ENCODE measurements at places on chromosomes 2 and 18.

DNA sequence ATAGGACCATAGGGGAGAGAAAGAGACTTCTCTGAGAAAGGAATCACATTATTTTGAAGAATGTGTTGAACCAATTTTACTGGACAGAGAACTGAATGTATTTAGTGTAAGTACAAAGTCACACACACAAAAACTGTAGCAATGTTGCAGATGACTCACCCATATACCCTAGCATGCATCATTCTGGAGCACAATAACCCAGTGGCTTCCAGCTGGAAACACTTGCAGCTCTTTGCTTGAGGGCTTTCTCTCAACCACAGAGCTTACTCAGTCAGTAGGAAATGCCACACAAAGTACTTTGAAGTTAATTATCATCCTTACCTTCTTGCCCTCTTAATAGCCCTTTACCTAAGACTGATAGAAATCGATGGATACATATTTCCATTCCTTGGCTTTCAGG, 760.0 kb upstream of the FSHR start:
- no peak for DNase-seq

DNA sequence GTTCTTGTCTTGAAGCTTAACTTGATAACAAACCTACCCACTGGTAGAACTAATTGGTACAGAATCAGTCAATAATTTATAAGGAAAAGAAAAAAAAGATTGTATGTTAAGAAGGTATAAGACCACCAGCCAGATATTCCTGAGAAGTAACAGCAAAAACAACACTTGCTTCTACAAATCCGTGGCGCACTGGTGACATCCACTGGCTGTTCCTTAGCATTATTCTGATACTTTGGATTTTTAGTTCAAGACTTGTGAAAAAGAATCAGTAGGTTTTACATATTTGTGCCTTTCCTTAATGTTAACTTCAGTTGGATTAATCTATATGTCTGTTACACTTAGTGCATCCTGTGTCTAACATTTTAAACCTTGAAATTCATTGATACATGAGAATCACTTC, 141.8 kb downstream of the GRB14 start:
- peak; percentile 26 for DNase-seq

GRCh38 chr2:188122985-188123384, 168.7 kb upstream of the GULP1 start:
- DNase-seq, result no peak

- DNase-seq, result no peak
Measured at GRCh38 chr2:237503201-237503600, 16.1 kb downstream of the MLPH start.

DNA sequence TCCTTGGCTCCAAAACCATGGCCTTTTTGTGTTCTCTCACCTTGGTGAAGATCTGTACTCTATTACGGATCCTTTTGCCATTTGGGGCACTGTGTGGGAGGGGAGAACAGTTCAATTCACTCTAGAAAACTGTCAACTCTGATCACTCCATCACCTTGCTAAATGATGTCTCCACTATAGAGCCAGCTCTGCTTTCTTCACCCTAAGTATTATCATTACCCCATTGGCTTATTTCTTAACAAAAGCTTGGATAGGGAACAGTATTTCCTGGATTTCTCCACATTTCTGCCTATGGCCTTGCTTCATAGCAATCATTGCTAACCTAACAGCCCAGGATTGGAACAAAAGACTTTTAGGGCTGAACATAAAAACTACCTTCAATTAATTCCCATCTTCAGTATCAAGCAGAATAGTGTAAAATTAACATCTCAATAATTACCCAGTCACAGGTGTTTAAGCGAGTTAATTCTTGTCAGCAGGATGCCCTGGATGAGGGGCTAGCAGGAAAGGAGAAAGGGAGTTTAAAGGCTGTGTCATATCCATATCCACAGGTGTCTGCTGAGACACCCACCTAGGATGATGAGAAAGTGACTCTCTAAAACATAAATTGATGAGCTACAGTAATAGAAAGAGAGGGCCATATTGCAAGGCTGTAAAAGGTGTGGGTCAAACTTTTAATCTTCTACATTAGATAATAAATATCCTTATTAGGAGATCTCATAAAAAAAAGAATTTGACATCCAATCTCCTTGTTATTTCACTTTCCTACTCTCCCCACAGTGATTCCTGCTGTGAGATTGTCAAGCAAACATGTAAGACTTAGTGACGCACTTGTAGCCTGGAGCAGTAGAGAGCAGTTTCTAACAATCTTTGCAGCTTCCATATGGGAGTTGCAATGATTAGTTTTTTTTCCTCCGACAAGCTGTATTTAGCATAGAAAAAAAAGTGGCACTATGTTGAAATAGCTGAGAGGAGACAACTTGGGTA, 589.5 kb upstream of the NXPH2 start:
- no peak for DNase-seq

- no peak for DNase-seq
Measured at GRCh38 chr2:168480825-168481585, 24.9 kb downstream of the CERS6 start.

DNA sequence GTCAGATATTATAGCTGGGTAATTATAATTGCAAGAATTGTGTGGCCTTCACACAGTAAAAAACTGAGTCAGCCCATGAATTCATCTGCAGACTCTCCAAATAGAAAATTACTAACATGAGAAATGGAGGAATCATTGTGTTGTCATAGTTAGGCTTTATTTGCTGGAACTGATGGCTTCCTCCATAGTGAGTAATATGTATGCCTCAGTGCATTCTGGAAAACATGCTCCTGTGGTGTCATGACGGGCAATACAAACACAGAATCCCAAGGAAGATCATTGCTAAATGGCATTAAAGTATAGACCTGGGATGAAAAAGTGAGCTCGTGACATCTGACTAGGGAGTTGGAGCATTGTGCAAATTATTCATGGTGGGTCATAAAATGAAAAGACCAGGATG, 23.6 kb upstream of the NMS start:
- DNase-seq, result no peak

DNA sequence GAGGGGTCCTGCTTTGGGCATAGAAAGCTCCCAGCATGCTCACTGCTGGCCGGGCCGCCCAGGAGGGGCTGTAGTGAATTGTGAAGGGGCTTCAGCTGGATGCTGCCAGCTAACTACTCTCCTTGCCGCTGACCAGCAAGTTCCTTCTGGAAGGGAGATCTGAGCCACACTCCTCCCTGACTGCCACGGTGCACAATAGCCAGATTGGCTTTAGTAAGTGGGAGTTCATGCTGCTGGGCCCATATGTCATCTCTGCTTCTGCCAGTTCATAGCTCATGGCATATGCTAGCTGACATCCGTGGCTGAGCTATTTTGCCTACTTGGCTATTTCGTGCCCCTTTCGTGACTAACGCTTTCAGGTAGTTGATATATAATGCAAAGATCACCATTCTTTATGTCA, 51.6 kb upstream of the ROCK2 start:
- no peak for DNase-seq

DNA sequence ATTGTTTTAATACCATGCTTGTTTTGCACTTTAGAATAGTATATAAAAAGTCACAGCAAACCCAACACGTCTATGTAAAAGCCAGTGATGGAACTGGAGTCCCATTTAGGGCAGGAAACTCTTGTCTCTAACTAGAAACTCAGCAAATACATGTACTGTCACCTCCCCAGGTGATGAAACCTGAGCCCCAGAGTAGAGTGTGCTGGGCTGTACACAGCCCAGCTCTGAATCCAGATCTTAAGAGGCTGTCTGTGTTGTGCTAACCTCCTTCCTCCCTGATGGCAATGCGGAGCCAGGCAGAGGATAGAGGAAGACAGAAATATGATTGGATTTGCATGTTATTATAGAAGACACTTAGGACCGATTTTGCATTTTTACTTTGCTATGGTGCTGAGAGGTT, 317.5 kb upstream of the TRIB2 start:
- DNase-seq, result no peak

- DNase-seq, result no peak
Measured at GRCh38 chr2:85911814-85912692, 23.3 kb upstream of the ST3GAL5 start.

DNA sequence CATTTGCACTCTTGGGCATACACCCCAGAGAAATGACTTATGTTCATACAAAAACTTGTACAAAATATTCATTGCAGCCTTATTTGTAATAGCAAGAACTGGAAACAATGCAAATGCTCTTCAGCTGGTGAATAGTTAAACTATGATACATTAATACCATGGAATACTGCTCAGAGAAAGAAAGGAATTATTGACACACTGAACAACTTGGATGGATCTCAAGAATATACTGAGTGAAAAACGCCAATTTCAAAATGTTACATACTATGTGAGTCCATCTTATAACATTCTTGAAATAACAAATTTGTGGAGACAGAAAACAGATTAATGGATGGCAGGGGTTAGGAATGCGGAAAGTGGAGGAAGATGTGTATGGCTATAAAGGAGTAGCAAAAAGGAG, 17.2 kb downstream of the LNPK start:
- DNase-seq, result no peak

- no peak for DNase-seq
Measured at GRCh38 chr18:28032177-28032576, 144.8 kb downstream of the CDH2 start.

GRCh38 chr18:56152551-56153310, 485.7 kb downstream of the TXNL1 start:
- peak; percentile 56 for DNase-seq

DNA sequence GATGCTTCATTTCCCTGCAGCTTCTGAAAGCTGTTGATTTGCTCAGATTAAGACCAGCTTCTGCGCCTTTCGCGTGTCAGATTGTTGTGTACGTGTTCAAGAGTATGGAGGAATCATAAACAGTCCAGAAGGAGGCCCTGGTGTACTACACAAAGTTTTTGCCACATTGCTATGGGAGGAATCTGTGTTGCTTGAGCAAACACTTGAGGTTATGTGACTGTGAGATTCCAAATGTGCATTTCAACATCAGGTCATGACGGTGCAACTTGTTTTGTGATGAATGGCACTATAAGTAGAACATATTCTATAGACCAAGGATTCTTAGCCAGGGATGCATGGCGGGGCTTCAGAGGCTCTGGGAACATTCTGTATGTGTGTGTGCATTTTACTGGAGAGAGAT, 35.0 kb downstream of the SRSF7 start:
- DNase-seq, result no peak

DNA sequence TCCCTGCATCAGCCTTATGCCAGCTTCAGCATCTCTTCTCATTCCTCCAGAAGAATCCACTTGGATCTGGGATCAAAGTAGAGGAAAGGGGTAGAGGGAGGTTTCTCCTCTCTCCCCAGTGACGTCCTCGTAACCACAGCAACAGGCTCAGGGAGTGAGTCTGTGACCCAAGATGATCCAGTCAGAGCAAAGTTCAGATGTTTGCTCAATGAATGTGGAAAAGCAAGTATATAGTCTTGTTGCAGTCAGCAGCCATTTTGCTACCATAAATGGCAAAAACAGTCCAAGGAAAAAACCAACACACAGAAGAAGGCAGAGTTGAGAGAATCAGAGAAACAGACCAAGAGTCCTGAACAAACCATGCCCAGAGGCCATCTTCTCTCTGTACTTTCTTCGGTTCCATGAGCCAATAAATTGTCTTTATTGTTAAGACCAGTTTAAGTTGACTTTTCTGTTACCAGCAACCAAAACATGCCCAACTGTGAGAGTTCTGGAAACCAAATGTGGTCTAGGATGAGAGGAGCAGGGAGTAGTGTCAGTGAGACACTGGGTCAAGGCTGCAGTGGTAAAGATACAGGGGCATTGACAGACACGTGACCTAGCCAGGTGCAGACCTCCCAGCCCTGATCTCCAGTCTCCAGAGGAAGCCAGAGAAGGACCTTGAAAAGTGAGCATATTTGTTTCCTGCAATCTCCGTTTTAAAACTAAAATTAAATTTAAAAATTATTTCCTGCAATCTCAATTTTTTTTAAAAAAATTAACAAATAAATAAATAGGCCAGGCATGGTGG, 3.2 kb upstream of the CXCR1 start:
- no peak for DNase-seq

GRCh38 chr2:95669441-95669991, 77.7 kb downstream of the TRIM43 start:
- DNase-seq, result no peak

GRCh38 chr18:68817584-68817983, 19.7 kb downstream of the CCDC102B start:
- DNase-seq, result no peak

DNA sequence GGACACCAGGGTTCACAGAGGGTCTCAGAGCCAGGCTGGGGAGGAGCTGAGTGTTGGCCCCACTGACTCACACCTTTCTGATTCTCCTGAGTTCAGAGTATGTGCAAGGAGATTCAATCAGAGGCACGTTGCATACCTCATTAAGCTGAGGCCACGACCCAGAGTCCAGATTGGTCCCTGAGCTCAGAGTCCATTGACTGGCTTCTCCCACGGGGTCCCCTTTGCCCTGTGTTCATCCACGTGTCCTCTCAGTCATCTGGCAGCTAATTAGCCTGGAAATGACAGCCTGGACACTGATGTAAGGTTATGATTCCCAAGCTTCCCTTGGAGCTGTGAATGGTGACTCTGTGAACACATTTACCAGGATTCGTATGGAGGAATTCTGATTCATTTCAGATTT, 267.2 kb downstream of the SH3BP4 start:
- DNase-seq, result no peak

GRCh38 chr2:96345438-96345837, 9.9 kb downstream of the NCAPH start:
- DNase-seq, result no peak

GRCh38 chr2:241638940-241639339, 1.4 kb downstream of the ATG4B start:
- no peak for DNase-seq

- DNase-seq, result no peak
Measured at GRCh38 chr2:85430752-85431569, 12.4 kb downstream of the SH2D6 start.

- no peak for DNase-seq
Measured at GRCh38 chr18:45730832-45731575, 7.0 kb downstream of the SLC14A1 start.

GRCh38 chr2:86054535-86055082, 51.1 kb downstream of the POLR1A start:
- DNase-seq, result no peak

- no peak for DNase-seq
Measured at GRCh38 chr2:68807821-68808266, 63.4 kb downstream of the BMP10 start.

DNA sequence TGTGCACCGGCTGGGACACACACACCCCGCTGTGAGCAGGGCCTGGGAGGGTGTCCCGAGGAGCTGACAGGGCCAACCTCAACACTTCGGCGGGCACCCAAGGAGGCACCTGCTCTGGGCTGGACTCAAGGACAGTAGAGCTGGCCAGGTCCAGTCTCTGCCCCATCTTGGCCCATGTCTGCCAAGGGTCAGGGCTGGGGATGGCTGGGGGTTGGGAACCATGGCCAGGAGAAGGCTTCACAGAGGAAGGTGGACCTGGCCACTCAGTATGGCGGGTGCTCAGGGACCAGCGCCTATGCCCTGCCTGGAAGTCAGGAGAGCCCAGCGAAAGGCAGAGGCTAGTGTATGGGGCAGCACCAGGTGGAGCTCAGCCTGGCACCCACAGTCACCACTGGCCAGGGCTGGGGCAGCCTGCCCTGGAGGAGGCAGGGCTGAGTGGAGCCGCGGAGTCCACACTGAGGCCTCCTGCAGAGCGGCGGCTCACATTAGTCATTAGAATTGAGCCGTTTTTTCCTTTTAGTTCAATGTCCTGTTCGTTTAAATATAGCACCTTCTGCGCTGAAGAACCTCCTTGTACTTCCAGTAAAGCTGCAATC, 4.2 kb downstream of the ERFE start:
- no peak for DNase-seq

All from NCI-H1105 (cell line).